T-helper 17 cell (primary cell): ENCODE measurements at places on chromosomes 7 and 10.

DNA sequence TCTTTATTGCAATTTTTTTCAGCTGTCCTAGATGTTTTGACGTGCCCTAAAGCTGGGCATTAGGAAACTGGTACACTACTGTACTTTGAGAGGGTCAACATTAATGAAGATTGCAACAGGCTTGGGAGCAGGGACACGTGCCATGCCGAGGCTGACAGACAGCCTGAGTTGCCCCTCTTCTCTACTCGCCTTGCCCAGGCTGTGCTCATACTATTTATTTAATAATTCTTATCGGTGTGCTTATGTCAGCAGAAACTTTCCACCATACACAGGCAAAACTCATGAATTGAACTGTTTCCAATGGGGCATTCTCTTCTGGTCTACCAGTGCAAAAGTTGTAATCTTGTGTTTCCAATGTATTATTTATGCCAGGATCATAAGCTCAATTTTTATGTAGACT lies 24.4 kb downstream of the C7orf57 start:
- DNase-seq = no peak

DNA sequence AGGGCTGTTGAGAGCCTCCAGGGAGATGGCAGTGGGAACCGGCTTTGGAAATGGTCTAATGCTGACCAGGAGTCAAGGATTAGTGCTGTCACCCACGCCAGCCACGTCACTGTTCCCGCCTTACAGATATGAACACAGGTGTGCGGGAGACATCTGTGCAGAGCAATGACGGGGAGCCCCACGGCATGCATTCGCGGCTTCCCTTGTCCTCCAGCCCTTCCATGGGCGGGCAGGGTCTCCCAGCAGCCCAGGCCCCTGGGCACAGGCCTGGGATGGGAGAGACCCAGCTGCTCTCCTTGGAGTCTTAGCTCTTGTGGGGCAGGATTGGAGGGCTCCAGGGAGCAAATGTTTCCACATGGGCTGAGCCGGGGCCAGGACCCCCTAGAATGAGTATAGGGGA lies 94.2 kb downstream of the MYL10 start:
- no peak for DNase-seq

GRCh38 chr10:73873142-73873837 lies 1.1 kb downstream of the CAMK2G start:
- no peak for DNase-seq

DNA sequence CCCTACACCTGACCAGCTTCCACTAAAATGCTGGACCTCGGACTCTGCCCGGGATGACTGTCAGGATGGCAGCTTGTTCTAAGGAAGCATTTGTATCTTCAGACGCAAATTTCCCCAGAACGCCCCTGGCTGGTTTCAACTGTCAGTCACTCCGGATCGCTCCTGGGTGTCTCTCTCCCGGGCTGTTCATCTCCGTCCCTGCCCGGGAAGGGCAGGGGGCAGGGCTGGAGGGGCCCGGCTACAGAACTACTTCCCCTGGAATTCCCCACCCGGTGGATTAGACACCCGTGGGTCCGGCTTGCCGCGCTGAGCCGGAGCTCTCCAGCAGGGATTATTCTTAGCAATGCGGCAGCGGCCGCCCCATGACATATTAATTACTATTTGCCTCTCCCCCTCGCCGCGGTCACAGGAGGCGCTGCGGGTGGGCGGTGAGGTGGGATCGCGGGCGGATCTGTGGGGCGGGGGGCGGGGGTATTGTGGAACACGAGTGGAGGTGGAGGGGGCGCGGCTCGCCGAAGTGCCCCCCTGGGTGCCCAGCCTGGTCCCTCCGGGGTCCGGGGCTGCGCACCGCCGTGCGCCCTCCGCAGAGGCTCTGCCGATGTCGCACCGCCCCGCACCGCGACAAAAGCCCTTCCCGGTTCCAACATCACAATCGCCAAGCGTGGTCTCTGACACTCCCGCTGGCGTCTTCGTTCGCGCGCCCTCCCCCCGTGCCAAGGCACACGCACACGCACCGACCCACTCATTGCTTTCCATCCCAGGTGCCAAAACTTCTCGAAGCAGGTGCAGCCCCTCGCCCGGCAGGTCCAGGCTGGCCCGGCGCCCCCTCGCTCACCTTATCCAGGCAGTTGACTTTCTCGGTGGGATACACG lies 276.1 kb upstream of the NEBL start:
- no peak for DNase-seq

DNA sequence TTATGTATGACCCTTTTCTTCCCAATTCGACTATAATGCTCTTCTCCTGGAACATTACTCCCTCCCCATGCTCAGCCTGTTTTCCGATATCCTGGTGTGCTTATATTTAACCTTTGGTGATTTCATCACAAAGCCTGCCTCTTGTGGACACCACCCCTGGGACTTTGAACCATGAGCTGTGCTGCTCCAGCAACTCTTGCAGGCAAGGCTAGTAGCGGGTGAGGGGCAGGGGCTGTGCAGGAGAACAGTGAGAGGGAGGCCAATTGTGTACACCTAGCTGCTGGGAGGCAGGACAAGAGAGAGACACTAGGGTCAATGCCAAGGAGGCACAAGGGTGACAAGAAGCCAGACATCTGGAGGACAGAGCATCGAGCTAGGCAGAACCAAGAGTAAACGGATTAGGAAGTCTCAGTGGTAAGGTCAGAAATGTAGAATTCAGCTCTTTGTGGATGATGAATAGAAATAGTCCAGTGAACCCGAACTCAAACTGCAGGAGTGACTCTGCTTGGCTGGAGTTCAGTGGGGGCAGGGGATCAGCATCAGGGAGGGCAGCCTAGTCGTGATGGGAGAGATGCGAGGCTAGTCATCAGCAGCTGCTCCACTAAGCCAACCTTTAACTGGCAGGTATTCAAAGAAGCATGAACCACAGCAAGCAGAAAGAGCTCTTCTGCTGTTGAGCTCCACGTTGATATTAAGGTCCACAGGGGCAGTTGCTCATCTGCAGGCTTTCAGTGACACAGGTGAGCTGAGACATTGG lies 31.0 kb upstream of the MKI67 start:
- DNase-seq = no peak

- DNase-seq = no peak
Measured at GRCh38 chr10:116733566-116733965, 8.8 kb downstream of the HSPA12A start.

GRCh38 chr10:132332433-132332754 lies 401 bp downstream of the LRRC27 start:
- DNase-seq = no peak

DNA sequence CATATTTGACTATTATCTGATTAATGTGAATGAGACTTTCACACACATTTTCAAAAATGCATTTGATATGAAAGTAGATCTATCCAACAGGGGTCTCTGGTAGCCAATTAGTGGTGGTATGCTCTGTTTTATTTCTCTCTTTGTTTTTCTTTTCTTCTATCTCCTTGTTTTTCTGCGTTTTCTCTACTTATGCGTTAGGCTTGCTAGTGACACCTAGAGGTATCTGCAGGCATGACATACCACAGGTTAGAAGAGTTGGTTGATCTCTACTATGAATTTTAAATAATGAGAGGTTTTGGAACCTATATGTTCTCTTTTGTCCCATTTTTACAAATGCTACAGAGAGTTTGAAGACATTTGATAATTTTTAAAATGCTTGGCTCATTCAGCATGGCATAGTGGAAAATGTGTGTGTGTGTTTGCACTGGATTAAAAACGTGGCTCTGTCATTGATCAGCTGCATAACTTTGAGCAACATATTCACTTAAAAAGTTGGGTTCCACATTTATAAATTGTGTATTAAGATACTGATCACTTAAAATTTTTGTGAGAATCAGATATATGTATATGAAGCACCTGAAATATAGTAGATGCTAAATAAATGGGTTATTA lies 28.1 kb upstream of the PLXDC2 start:
- no peak for DNase-seq

DNA sequence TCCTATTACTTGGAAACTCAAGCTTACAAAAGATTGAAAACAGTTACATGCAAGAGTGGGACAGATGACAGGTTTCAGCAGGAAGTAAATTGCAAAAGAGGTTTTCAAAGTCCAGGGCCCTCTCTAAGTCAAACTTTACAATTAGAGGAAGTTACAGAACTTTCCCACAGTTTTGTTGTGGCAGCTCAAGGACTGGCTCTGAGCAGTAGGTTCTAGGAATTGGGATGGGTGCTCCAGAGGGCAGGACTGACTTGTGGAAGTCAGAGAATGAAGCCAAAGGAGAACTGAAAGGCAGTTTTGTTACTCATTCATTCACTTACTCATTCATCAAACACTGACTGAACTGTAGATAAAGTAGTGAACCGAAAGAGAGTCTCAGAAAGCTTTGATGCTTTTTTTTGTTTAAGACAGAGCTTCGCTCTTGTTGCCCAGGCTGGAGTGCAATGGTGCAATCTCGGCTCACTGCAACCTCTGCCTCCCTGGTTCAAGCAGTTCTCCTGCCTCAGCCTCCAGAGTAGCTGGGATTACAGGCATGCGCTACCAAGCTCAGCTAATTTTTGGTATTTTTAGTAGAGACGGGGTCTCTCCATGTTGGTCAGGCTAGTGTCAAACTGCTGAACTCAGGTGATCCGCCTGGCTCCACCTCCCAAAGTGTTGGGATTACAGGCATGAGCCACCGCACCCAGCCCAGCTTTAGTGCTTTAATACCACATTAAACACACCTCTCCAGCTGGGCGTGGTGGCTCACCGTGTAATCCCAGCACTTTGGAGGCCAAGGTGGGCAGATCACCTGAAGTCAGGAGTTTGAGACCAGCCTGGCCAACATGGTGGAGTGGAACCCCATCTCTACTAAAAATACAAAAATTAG lies 66.8 kb upstream of the CCNJ start:
- DNase-seq = no peak

- DNase-seq = no peak
Measured at GRCh38 chr10:31404640-31405039, 85.6 kb downstream of the ZEB1 start.

DNA sequence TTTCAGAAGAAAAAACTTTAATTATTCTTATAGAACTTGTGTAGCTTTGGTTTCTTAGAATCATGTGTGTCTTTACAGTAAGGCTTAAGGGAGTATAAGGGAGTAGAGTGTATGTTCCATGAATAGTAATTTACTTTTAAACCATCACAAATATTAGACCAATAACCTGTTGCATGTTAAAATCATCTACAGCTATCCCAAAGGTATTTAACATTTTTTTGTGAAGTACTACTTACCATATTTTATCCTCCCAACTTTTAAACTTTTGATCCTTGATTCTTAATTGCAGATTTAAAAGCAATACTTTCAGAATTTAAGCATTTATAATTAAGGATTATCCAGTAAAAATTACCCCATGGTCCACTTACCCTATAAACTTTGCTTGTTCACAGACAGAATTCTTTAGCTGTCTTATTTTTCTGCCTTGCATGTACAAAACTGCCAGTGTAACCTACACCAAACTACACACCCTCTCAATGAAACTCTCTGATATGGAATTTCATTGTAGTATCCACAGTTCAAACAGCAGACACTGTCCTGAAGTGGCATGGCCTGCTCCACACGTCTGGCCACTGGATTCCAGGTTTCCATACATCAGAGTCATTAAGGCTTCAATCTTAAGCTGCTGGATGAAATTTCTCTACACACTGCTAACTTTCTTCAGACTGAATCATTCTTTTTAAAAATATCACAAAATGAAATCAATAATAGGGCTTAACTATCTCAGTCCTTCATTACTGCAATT lies 5.8 kb downstream of the GLI3 start:
- no peak for DNase-seq

- no peak for DNase-seq
Measured at GRCh38 chr10:131930150-131930549, 29.3 kb downstream of the PPP2R2D start.

DNA sequence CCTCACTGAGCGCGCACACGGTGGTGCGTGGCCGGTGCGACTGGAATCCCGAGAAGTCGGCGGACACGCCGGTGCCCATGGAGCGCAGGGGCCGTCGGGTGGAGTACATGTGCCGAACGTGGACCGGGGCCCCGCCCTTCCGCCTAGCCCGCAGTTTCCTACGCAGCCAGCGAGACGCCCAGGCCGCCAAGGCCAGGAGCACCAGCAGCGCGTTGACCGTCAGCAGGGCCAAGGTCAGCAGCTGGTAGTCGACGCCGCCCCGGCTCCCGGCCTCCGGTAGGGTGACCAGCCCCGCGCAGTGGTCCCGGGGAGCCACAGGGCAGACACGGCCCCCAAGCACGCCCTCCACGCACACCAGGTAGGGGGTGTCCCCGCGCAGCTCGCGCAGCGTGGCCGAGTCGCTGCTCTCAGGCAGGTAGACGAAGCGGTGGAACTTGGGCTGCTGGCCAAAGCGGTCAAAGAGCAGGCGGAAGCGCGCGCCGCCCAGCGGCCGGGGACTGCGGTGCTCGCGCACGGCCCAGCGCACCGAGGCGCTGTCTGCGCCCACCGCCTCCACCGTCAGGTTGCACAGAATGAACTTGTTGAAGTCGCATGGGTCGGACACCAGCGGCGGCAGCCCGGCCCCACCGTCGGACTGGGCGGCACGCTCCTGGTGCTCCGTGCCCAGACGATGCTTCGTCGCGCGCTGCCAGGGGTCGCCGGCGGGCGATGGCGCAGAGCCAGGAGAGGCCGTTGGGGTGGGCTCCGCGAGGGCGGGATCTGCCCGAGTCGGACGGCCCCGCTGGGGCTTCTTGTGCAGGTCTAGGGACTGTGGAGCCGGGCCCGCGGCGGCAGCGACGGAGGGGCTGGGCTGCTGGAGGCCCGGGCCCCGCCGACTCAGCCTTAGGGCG lies 2.2 kb downstream of the TRIL start:
- DNase-seq = no peak

GRCh38 chr10:60423920-60424319 lies 34.2 kb upstream of the ANK3 start:
- no peak for DNase-seq

DNA sequence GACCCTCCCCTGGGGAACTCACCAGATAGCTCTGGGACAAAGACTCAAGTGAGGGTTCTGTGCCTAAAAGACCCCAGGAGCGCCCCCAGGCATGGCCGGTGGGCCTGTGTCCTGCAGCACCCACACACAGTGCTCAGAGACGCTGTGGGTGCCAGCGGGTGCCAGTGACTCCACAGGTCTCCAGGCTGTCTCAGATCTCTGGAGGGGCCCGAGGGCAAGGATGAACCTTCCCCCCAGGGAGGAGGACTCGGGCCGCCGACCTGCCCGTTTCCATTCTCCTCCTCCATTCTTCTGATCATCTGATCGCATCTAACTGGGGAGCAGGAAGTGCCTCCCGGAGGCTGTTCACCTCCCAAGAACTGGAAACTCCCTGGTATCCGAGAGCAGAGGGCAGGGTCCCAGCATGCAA lies 980 bp downstream of the ADAM8 start:
- DNase-seq = no peak

- DNase-seq = no peak
Measured at GRCh38 chr7:47938574-47939165, 9.6 kb downstream of the PKD1L1 start.

GRCh38 chr10:114477285-114477684 lies 73.0 kb upstream of the AFAP1L2 start:
- DNase-seq = no peak

- no peak for DNase-seq
Measured at GRCh38 chr7:18494821-18495408, 634 bp upstream of the HDAC9 start.
